ENCODE measurements at places on chromosomes 13 and 19.

DNA sequence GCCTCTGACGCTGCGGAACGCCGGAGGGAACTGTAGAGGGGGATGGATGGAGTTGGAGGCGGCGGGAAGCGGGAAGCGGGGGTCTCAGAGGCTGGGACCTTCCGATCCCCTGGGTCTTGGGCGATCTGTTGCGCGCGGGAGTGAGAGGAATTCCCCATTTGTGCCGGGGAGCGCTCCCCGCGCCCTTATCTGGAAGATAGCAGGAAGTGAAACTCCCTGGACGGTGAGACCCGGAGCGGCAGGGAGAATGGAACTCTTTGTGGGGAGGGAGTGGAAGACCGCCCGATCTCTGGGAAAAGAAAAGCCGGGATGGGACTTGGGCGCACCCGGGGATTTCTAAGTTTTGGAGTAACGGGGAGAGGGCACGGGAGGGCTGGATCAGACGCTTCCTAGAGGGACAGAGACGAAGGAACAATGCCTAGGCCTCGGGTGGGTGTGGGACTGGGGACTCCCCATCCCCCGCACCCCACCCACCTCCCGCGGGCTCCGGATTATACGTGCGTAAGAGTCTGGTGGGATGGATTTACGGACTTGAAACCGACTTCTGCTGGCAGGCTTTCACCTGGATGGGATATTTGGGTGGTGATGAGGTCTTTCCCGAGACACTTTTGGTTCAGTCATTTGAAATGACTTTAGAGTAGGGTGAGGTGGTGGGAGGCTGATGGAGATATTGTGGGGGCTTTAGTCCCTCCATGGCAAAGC is 495 bp downstream of the LSR start:
- no peak for DNase-seq

DNA sequence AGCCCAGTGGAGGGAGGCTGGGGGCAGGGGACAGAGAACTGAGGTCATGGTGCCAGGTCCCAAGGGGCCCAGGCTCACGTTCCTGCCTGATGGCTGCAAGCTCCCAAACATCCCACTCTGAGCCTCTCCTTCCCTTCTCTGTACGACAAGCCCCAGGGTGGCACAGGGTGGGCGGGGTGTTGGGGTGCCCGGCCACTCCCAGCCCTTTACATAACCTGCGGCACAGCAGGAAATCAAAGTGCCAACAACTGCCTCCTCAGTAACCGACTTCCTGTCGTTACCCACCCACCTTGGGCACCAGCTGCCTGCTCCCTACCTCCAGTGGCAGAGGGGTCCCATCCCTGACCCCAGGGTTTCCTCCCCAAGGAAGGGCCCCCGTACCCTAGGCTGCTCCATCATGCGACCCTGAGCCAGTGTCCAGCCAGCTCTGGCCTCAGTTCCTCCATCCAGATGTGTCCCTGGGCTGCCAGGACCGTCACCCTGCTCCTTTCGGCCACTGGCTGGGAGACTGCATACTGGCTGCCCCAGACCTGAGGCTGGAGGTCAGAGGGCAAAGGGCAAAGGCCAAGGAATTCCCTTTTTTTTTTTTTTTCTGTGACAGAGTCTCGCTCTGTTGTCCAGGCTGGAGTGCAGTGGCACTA is 27.7 kb upstream of the NFIC start:
- DNase-seq: no peak

GRCh38 chr13:41928323-41928722 is 32.6 kb downstream of the VWA8 start:
- DNase-seq: no peak

DNA sequence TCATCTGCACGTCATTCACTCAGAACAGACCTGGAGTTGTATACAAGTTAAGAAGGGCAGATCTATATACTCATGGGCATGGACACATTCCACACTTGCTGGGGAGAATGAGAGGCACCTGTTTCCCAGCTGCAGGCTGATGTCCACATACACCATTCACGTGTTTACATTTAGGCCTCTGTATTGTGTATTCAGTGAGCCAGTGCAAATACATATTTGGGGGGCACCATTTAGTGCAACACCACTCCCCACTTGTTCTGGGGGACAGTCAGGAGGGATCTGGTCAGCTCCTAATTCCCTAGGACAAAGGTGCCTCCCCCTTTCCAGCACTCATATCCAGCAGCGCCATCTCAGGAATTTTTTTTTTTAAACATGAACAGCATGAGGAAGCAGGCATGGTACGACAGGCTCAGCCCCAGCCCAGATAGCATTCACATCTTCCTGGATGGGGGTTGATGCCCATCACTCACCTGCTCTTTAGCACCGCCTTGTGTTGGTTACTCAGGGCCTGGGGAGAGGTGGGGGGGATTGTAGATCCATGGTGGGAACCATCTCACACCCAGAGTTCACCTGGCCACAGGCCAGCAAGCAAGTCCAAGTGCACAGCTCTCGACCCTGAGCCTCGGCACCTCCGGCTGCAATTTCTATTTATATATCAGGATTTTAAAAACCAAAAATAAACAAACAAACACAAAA is 56.9 kb upstream of the ZNF254 start:
- DNase-seq: no peak

GRCh38 chr13:41588899-41589298 is 131.5 kb downstream of the RGCC start:
- DNase-seq: no peak

GRCh38 chr19:18596752-18597157 is 8.2 kb downstream of the REX1BD start:
- no peak for DNase-seq

DNA sequence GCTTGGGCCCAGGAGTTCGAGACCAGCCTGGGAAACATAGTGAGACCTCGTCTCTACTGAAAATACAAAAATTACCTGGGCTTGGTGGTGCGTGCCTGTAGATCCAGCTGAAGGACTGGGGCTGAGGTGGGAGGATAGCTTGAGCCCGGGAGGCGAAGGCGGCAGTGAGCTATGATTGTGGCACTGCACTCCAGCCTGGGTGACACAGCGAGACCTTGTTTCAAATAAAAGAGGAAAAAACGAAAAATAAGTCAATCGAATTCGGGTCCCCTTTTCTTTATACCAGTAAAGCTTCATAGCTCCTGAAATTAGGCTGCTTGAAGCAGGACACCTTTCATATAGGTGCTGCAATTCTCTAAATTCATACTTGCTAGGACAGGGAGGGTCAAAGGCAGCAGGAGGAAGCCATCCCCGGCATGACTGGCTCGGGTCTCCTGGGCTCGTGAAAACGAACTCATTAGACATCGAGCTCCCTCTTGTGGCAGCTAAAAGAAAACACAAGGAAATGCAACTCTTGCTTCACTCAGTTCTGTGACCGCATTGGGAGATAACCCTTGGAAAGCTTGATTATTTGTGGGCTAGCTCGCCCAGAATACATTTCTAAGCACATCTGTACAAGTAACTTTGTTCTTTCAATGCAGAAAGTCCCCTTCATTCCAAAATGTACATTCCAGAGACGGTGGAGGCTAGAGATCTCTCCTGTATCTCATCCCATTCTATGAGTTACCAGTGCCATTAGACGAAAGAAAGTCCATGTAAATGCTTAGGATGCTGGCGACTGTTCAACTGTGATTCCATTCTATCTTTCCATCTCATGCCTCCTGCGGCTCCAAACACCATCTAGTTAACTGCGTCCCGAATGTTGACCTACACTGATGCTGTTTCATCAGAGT is 16.8 kb downstream of the FPR2 start:
- peak; percentile 33 for DNase-seq

DNA sequence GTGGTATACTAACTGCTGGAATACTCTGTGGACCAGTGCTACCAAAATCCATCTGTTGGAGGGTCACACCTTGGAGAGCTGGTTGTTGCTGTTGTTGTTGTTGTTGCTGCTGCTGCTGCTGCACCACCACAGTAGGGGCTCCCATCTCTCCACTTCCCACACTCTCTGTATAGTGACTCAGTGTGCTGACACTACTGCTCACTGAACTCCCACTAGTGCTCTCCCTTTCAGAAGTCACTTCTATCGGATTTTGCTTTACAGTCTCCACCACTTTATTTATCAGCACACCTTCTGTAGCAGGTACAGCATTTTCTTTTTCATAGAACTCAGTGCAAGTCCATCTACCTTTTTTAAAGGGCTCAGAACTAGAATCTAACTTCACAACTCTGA is 1.7 kb downstream of the TSC22D1 start:
- DNase-seq: no peak

All from GM12891 (cell line).